ENCODE measurements at places on chromosomes 7 and 10.

- DNase-seq: no peak
Measured at GRCh38 chr7:112649560-112649959, 140.6 kb downstream of the TMEM168 start.

DNA sequence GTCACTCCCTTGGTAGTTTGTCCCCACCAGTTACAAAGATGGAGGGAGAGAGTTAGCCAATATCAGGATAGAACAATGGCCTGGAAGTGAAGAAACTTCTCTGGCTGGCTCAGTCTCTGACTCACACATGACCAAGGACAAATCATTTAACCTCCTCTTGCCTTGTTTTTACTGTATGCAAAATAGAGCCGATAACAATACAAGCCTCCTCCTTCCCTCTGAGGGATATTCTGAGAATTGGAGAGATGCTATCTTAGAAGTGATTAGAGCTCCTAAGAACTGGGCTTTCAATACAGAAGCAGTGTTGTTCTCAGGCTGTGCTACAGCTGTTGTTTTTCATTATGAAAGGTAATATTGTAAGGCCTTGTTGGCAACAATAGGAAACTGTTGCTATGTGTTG lies 87.7 kb upstream of the EGR2 start:
- no peak for DNase-seq

DNA sequence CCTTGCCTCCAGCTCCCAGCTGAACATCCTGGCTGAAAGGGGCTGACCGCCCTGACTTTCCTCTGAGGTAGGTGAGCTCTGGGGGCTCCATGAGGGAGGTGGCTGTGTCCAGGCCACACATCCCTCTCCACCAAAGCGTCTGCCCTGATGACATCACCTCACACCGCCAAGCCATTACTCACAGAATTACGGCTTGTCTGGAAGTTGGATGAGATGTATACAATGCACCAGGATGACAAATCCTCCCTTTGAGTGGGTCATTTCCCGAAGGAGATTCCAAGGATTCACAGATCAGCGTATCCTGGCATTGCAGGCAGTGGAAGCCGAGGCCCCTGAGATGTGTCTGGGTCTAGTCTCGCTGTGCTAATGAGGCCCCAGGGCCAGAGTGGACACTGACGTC lies 15.1 kb upstream of the RET start:
- no peak for DNase-seq

GRCh38 chr7:836429-836828 lies 4.2 kb downstream of the SUN1 start:
- DNase-seq: peak; percentile 72

- DNase-seq: no peak
Measured at GRCh38 chr7:98467570-98468312, 66.9 kb upstream of the BAIAP2L1 start.

- no peak for DNase-seq
Measured at GRCh38 chr7:22729180-22729825, 2.3 kb downstream of the IL6 start.

DNA sequence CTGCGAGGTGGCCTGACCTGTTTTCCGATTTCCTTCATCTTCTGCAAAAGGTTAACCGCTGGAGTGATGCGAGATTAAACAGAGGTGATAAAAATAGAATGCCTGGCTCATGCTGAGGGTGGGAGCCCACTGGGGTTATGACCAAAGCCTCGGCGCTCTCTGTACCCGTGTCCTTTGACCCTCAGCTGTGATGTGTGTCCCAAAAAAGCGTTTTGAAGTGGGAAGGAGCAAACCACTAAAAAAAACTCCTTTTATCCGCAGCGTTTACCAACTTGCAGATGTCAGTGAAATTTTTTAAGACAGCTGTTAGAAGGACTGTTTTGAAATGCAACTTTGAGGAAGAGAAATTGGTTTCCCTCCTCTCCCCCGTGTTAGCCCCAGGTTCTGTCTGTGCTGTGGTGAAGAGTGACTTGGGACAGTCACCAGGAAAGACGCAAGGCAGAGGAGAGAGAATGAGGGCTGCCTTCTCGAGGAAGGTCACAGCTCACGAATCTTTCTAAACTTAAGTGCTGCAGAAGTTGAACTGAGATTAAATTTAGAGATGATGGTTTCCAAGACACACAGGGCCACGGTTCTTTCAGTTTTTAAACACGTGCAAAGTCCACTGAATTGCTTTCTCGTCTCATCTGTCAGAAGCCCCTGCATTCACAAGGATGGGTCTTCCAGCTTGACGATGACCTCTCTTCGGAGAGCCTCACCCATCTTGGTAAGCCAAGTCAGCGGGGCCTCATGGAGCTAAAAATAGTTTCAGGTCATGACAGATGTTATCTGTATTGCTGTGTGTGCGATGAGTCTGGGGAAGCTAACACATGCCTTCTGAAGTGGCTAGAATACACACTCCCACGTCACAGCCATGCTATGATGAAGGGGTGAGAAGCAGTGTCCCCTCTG lies 27.6 kb downstream of the AMZ1 start:
- DNase-seq: no peak

- no peak for DNase-seq
Measured at GRCh38 chr7:122914812-122915211, 28.6 kb upstream of the CADPS2 start.

- DNase-seq: no peak
Measured at GRCh38 chr10:21687266-21688008, 153.4 kb downstream of the MLLT10 start.

DNA sequence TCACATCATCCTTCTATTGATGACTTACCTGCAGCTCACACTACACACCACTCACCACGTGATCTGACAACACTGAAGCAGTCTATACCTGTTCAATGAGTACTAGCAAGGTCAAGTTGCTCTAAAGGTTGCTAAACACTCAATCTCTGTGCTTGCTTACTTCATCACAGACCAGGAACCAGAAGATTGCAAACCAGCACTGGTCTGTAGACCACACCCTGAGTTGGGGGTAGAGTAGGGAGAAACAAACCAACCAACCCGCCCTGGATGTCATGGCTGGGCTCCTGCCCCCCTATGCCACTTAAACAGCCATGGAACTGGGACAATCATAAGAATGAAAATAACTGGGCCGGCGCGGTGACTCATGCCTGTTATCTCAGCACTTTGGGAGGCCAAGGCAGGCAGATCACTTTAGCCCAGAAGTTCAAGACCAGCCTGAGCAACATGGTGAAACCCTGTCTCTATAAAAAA lies 19.6 kb downstream of the DLG5 start:
- no peak for DNase-seq

- no peak for DNase-seq
Measured at GRCh38 chr10:24616536-24616935, 107.2 kb downstream of the ARHGAP21 start.

GRCh38 chr10:30358206-30358605 lies 9.1 kb upstream of the MTPAP start:
- no peak for DNase-seq

DNA sequence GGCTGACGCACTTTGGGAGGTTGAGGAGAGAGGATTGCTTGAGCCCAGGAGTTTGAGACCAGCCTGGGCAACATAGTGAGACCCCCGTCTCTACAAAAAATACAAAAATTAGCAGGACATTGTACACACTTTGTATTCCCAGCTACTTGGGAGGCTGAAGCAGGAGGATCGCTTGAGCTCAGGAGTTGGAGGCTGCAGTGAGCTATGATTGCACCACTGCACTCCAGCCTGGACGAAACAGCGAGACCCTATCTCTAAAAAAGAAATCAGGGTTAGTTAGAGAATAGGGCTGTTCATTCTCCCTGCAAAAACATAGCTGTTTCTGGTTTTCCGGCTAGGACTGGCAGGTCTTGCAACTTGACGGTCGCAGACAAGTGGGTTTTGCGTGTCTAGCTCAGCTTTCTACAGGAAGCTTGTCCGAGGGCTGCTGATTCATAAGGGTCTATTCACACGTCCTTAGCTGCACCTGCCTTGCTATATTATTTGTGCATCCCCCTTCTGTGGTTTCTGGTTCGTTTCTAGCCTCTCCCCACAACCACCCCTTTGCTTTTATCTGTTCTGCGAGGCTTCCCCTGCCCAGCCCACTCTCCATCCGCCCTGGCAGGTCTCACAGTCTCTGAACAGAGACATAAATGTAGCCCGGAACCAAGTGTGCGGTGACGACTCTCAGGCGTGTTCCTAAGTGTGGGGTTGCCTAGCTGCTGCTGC lies 10.7 kb downstream of the AMZ1 start:
- peak; percentile 41 for DNase-seq

GRCh38 chr7:55526329-55526728 lies 46.0 kb downstream of the VOPP1 start:
- no peak for DNase-seq

DNA sequence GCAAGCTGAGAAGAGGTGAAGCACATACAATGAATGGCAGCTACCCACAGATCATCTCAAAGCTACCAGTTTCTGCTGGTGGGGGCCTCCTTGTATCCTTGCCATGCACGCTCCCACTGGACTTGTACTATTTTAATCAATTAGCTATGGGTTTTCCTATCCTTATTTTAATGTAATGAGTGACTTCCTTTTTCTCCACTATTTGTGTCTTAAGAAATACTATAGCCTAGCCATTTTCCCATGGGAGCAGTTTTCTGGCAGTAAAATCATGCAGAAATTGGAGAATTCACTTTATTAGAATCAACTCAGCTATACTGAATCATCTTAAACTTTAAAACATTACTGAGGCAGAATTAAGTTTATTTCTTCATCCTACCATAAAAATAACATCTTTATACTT lies 73.5 kb downstream of the CTNNA3 start:
- DNase-seq: no peak

Data from endodermal cell (in vitro differentiated cells).